ENCODE measurements at places on chromosomes 3 and 15.

DNA sequence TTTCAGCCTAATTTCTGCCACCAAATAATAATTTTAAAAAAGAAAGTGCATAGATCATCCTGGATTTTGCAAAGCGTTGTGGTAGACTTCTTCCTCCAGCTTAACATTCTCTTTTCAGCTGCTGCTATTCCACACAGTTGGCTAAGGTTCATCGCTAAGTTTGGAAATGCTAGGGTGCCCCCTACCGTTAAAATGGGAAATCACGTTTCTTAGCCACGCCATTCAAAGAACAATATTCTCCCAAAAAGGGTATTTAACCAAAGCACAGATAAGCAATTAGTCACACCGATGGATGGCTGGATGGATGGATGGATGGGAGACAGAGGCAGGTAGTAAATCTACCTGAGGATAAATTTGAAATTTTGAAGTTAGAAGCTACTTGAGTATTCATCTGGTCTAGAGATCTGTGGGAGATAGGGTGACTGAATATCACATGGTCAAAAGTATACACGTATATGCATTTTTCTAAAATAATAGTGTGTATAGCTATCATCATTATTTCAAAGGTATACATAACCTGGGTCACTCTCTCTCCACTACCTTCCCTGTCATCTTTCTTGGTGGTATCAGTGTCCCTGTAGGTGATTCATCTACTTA lies 67.2 kb downstream of the EFHB start:
- peak; percentile 2 for DNase-seq

DNA sequence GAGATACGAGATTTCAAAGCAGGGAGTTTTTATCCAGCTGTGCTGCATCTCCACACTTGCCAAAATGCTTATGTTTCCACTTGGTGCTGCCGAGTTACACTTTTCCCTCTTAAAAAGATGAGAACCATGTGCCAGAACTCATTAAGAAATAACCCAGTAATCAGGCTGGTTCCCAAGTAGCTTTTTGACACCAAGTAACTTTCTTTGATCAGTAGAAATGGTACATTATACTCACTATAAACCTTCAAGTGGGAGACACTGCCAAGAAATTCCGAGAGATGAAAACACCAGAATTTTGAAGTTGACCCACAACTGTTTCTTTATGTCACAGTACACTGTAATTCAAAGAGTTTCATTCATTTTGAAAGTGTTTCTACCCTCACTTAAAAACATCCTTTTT lies 164.6 kb upstream of the CCDC54 start:
- DNase-seq, result no peak

DNA sequence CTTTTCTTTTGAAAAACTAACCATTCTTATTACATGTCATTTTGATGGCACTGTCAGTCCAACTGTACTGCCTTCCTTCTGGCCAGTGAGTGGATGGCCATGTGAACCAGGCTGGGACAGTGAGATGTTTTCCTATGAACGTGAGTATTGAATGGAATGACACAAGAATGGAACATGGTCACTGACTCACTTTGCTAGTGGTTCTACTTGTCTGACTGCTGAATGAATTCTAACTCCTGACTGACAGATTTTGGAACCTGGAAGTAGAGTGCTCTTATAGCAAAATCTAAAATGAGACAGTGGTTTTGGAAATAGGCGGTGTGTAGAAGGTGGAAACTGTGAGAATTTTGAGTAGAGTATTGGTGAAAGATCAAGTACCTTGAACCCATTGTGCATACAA lies 606.9 kb upstream of the KCNMB2 start:
- DNase-seq, result no peak

- DNase-seq, result no peak
Observed at GRCh38 chr15:82044373-82045178, 1.2 kb downstream of the MEX3B start.

- DNase-seq, result no peak
Observed at GRCh38 chr3:54630101-54630623, 297.7 kb downstream of the LRTM1 start.

All from stimulated activated CD8-positive, alpha-beta memory T cell treated with anti-CD3 and anti-CD28 coated beads, Interleukin-4, amount 100 ng/mL, for 4 hours (primary cell).